Heart right ventricle (tissue), 16 donors: ENCODE measurements at places on chromosomes 16 and 17. TPM values are rescaled to one million over a fixed set of nuclear protein-coding genes. Genes with fewer than 3 reads are reported as not detected.
A peak's percentile ranks its signal among the peaks of the same experiment; 100 is the strongest.

The HBQ1 gene
- 0.09 TPM for polyA plus RNA-seq

The HSPB9 gene
- 0.29 TPM for polyA plus RNA-seq

GRCh38 chr17:17886226-17886625 lies 49.4 kb upstream of the SREBF1 start:
- DNase-seq = peak; percentile 55

- no peak for DNase-seq
Observed at GRCh38 chr16:85046472-85046916, 18.9 kb downstream of the KIAA0513 start.

The SPNS2 gene
- polyA plus RNA-seq = 22.0 TPM

The MLLT6 gene
- 104 TPM for polyA plus RNA-seq

GRCh38 chr17:35716897-35717465 lies 14.5 kb upstream of the RASL10B start:
- no peak for DNase-seq

The AMZ2 gene
- polyA plus RNA-seq = 41.6 TPM

GRCh38 chr16:66712512-66712911 lies 16.0 kb upstream of the CMTM4 start:
- no peak for DNase-seq

DNA sequence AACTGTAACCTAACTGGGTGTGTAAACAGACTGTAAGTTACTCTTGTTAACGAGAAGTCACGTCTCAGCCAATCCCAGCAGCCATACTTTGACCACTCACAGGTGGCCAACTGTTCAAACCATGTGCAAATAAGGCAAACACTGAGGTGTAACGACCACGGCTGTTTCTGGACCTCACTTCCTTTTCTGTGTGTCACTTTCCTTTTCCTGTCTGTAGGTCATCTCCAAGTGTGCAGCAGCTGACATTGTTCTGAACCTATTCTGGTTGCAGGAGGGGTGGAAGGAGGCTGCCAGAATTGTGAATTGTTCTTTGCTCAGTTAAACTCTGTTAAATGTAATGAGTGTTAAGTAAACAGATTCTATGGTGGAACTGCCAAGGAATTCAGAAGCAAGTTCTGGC lies 627.4 kb downstream of the KCNJ2 start:
- no peak for DNase-seq

The ST6GALNAC2 gene
- polyA plus RNA-seq = 1.5 TPM

- DNase-seq = no peak
Observed at GRCh38 chr16:69141936-69142335, 9.5 kb downstream of the UTP4 start.

The EPOP gene
- polyA plus RNA-seq = 2.2 TPM

DNA sequence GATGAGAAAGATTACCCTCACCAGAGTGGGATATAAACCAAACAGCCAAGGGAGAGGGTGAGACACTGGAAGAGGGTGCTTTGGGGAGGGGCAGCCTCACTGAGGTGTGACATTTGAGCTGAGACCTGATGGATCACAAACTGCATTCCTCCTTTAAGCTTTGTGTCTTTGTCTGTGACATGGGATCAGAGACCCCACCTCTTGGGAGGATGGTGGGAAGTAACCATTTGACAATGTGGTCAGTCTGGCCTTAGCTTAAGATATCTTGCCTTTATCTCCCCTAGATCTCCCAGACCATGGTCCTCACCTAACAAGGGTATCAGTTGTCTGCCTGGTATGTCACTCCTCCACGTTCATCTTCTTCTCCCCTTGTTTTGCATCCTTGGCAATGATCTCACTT lies 163.4 kb downstream of the SHISA9 start:
- DNase-seq = no peak

The RND2 gene
- 0.95 TPM for polyA plus RNA-seq

- DNase-seq = peak; percentile 30
Observed at GRCh38 chr17:78990349-78991016, 10.8 kb upstream of the LGALS3BP start.

- DNase-seq = no peak
Observed at GRCh38 chr16:2896480-2897010, 13.5 kb downstream of the FLYWCH2 start.

- DNase-seq = no peak
Observed at GRCh38 chr17:77264617-77265230, 124.0 kb downstream of the SEC14L1 start.

DNA sequence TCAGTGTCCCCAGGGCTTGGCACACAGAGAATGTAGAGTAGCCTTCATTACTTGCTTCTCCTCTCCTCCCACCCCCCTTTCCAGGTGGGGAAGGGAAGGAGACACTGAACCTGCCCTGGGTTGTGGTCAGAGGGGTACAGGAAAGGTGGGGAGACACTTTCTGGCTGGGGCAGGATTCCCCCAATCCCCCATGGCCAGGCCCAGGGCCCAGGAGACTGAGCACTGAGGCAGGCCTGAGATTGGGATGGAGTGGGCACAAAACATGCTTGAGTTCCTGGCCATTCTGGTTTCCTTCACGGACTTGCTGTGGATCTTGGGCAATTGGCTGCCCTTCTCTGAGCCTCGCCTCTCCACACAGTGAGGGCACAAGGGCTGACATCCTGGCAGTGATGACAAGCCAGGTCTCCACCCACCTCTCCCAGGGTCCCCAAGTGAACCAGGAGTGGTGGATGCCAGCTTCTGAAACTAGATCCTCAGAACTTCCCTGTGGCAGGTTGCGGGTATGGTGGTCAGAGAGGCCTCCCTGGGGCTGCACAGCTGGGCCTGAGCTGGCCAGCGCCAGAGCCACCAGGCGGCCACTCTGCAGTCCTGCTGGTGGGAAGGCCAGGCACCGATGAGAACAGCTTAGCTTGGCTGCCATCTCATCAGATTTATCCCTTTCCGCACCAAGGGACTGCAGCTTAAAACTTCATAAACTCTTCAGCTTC lies 9.3 kb downstream of the ZNF629 start:
- DNase-seq = no peak

The GAS7 gene
- 35.3 TPM for polyA plus RNA-seq

DNA sequence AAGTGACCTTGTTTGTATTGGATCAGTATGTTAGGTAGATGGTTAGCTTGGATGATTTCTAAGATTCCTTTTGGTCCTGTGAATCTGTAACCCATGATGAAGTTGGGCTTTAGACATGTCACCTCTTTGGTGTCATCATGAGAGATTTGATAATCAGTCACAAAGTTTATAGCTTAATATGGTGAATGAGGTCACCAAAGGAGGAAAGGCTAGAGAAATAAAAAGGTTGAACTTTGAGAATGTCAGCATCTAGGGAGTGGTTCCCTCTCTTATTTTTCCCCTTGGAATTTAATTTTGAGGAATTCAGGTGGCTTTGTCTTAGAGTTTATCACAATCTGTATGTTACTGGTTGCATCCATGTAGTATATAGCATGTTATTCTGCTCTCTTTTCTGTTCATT lies 45.3 kb downstream of the NLK start:
- DNase-seq = no peak

DNA sequence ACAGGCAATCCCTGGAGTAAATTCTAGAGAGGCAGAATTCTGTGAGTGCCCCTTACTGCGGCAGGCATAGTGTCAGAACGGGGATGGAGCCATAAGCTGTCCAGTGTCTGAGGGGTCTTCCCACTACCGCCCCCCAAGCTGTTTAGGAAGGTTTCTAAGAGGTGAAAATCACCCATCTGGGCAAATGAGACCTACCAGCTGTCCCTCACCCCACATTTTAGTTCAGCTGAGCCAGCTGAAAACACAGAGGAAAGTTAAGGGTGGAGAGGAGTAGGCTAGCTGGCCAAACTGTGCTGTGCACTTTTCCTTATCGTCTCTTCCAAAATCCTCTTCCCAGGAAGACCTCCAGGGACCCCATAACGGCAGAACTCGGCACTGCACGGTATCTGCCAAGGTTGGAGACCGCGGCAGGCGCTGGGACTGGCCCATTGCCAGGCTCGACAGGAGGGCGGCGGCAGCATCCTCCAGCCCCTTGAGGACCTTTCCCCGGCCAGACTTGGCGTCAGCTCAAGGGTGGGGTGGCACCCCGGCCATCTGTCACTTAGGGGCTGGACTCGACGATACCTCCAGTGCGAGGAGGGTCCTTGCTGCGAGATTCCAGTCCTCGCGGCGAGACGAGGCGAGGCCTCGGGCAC lies 955 bp downstream of the ACLY start:
- peak; percentile 34 for DNase-seq

GRCh38 chr17:33523577-33523981 lies 230.5 kb upstream of the ASIC2 start:
- DNase-seq = no peak

The CCDC40 gene
- polyA plus RNA-seq = 5.8 TPM

The NEUROD2 gene
- not detected for polyA plus RNA-seq

- DNase-seq = no peak
Observed at GRCh38 chr16:79066561-79066960, 534.0 kb downstream of the MAF start.

The CCDC200 gene
- polyA plus RNA-seq = not detected

The MYL4 gene
- 239 TPM for polyA plus RNA-seq

The TMIGD1 gene
- polyA plus RNA-seq = not detected

GRCh38 chr16:28520672-28521071 lies 14.0 kb upstream of the IL27 start:
- no peak for DNase-seq

- DNase-seq = no peak
Observed at GRCh38 chr17:7393613-7394451, 493 bp downstream of the PLSCR3 start.

- DNase-seq = no peak
Observed at GRCh38 chr16:86083382-86084002, 184.5 kb downstream of the IRF8 start.

The NOS2 gene
- not detected for polyA plus RNA-seq

The SHMT1 gene
- polyA plus RNA-seq = 7.3 TPM
